ENCODE measurements at places on chromosomes 6 and 20.

DNA sequence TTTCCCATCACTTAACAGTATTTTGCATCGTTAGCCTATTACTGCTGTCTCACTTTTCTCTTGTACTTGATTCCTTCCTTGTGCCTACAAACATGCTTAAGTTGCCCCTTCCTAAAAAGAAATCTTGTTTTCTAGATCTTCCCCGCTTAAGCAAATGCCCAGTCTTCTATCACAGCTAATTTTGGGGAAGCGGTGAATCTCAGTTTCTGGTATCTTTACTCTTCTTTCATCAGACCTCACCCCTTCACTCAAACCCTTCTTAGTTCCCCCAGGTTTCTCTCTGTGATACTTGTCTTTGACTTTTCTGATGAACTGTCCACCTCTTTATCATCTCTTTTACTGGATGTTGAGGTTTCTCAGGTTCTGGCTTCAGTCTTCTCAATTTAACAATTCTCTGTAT, 14.2 kb downstream of the VAPB start:
- no peak for DNase-seq

GRCh38 chr20:25573288-25574251, 11.8 kb downstream of the NINL start:
- no peak for DNase-seq

- DNase-seq: no peak
These were observed 226.9 kb downstream of the TBC1D7 start for GRCh38 chr6:13101409-13101808.

- no peak for DNase-seq
These were observed 150.4 kb upstream of the BMP5 start for GRCh38 chr6:56025795-56026194.

- DNase-seq: no peak
These were observed 24.1 kb upstream of the SERPINB1 start for GRCh38 chr6:2865694-2866151.

DNA sequence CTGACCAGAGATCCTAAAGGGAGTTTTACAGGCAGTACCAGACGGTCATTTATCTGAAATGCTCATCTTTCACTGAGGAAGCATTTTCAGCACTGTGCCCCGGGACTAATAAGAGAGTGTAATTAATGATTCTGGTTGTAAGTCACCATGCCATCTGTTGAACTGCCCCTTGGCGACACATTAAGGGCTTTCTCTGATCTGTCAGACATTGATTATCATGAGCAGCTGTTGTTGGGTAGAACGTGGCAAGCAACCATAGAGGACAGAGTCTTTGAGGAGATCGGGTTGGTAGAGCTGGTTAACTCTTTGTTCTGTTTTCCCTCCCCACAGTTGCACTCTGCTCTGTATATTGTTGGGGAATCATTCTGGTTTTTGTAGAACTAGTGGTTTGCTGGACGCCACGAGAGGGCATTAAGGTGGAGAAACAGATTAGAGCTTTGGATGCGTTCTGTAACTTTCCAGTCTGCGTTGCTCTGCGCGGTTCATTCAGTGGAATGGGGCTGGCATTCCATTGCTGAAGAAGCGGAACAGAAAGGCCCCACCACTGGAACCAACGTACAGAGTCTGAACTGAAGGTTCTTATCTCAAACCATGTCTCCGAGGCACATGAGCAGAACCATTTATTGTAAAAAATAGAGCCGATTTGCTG, 34.3 kb downstream of the RPRD1B start:
- DNase-seq: no peak

GRCh38 chr20:52621401-52621800, 350.8 kb upstream of the TSHZ2 start:
- no peak for DNase-seq

GRCh38 chr20:32040142-32040953, 11.7 kb upstream of the HCK start:
- no peak for DNase-seq

GRCh38 chr20:16124491-16124890, 448.8 kb downstream of the KIF16B start:
- DNase-seq: no peak

- DNase-seq: no peak
These were observed 255.0 kb upstream of the ZFP64 start for GRCh38 chr20:52446421-52447224.

DNA sequence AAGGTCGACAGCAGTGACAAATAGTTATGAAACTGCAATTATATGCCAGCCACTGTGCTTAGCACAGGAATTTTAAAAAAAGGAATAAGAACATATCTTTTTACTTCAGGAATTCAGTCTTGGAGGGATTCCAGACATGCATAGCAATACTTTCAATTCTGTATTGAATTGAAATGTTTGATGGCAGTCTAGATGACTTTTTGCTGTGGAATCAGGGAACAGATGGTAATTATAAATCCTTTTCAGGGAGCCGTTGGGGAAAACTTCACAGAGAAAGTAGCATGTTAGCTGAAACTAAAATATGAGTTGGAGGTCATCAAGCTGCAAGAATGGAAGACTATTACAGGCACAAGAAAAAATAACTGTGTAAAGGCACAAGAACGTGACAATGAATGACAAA, 74.8 kb downstream of the IMPG1 start:
- DNase-seq: no peak

DNA sequence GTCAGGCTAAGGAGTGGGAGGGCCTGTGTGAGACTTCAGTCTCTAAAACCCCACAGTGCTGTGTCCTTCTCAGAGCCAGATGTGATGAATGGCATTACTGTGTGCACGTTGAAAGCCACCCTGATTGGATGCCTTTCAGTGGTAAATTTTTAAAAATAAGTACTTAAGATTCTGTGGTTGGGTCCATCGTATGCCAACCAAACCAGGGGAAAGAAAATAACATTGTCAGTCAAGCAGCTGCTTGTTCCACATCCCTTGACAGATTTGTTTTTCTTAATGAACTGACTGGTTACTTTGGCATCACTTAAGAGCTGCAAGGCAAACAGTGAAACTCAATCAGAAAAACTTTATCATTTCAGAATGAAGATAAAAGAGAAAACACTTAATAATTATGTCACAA, 334.0 kb upstream of the NT5E start:
- no peak for DNase-seq

DNA sequence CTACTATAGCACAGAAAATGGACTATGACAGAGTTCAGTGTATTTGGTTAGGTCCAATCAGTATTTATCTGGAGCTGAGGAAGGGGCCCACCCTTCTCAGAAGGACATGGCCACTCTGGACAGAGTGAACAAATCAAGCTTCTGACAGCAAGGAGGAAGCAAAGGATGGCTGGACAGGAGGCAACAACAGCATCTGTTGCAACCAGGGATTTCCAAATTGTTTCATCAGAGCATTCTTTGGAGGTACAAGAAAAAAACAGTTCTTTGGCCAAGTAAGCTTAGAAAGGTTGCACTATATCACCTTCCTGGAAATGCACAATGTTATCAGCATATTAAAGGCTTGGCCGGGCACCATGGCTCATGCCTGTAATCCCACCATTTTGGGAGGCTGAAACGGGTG, 118.7 kb upstream of the SLC22A16 start:
- no peak for DNase-seq

All from posterior vena cava (tissue), 2 donors.